ENCODE measurements at places on chromosomes 4 and X.

DNA sequence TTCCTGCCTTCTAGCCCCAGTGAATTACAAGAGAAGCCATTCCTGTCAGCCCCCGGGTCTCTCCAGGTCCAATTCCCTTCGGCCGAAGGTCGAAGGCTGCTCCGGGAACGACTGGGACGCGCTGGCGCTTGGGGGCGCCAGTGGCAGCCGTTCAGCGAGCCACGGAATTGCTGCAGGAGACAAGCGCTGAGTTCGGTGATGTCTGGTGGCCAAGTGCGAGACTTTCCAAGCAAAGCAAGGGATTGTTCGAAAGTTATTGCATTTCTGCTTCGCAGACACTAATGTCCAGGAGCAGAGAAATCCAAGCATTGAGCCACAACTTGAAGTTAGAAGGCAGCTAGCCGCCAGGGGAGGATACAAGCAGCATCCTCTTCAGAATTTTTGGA lies 1.1 kb upstream of the DKK2 start:
- no peak for DNase-seq

GRCh38 chrX:30589146-30589888 lies 11.8 kb upstream of the TASL start:
- DNase-seq, result no peak

DNA sequence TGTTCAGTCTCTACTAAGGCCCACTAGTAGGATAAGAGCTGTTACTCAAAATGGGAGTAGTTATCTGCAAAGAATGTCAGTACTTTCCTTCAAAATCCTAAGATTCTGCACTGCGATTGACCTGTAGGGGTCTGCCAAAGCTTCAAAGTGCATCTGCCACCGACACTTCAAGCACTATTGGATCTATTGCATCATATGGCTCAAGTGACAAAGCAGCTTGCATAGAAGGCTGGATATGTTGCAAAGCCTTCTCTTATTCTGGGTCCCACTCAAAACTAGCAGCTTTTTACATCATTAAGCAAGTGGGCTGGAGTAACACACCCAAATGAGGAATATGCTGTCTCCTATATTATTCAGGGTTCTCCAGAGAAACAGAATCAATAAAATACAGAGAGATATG lies 115.4 kb upstream of the EMCN start:
- no peak for DNase-seq

DNA sequence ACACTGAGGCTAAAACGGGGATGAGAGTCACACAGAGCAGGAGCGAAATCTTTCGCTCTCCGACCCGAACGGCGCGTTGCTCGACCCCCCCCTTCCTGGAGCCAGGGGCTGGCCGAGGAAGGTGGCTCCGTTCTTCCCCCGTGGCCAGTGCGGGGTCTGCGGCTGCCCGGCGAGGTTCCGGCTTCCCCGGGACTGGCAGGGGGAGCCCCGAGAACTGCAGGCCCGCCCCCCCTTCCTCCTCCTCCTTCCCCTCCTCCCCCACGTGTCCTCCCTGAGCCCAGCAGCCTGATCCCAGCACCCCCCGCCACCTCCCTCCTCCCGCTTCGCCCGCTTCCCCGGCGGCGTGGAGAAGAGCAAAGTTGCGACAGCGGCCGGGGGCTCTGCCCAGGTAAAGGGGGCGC lies 2.4 kb upstream of the BCORL1 start:
- DNase-seq, result no peak

GRCh38 chr4:76315267-76315918 lies 8.9 kb downstream of the STBD1 start:
- no peak for DNase-seq

- no peak for DNase-seq
These were observed 331.0 kb upstream of the CPXCR1 start for GRCh38 chrX:88416002-88416401.

GRCh38 chr4:6917461-6918271 lies 8.0 kb downstream of the TBC1D14 start:
- no peak for DNase-seq

GRCh38 chr4:145505995-145506394 lies 24.3 kb downstream of the SMAD1 start:
- DNase-seq, result no peak

GRCh38 chr4:40255393-40256281 lies 58.8 kb downstream of the RHOH start:
- no peak for DNase-seq

GRCh38 chrX:103520386-103520785 lies 1.1 kb upstream of the RAB40A start:
- no peak for DNase-seq

DNA sequence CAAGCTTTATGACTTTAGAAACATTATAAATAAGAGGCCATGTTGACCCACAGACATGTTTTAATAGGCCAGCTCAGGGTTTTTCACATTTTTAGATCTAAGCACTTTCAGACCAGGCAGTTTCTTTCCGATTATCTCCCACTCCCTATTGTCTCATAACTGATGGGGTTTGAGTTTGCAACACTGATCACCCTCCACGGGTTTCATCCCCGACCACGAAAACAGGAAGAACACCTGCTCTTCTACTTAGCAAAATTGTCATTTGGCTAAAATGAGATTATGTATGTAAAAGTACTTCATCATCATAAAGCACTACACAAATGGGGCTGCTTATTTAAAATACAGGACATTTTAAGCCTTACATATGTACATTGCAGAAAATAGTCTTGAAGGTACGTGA lies 407.9 kb downstream of the HNRNPD start:
- no peak for DNase-seq

GRCh38 chr4:167218022-167218608 lies 16.2 kb downstream of the SPOCK3 start:
- DNase-seq, result no peak

- no peak for DNase-seq
These were observed 11.3 kb upstream of the SETD7 start for GRCh38 chr4:139567159-139567870.

- no peak for DNase-seq
These were observed 140.1 kb upstream of the TTC29 start for GRCh38 chr4:147085781-147086180.

GRCh38 chr4:175330236-175330635 lies 412.1 kb downstream of the ADAM29 start:
- no peak for DNase-seq

- DNase-seq, result no peak
These were observed 61.2 kb downstream of the HMGB2 start for GRCh38 chr4:173272996-173273395.

DNA sequence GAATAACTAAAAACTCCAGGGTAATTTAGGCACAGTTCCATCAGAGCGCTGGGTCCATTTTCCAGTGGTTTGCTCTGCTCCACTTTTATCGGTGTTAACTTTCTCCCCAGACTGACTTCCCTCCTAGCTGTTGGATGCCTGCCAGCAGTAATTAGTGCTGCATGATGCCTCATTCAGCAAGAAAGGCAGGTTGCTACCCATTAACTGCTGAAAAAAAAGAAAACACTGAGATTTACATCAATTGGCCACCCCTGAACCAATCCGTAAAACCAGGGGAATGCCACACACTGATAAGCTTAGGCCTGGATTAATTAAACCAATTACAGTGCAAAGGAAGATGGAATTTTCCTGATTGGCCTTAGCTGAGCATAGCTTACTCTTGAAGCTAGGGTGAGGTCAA lies 182.4 kb upstream of the CXXC4 start:
- no peak for DNase-seq

DNA sequence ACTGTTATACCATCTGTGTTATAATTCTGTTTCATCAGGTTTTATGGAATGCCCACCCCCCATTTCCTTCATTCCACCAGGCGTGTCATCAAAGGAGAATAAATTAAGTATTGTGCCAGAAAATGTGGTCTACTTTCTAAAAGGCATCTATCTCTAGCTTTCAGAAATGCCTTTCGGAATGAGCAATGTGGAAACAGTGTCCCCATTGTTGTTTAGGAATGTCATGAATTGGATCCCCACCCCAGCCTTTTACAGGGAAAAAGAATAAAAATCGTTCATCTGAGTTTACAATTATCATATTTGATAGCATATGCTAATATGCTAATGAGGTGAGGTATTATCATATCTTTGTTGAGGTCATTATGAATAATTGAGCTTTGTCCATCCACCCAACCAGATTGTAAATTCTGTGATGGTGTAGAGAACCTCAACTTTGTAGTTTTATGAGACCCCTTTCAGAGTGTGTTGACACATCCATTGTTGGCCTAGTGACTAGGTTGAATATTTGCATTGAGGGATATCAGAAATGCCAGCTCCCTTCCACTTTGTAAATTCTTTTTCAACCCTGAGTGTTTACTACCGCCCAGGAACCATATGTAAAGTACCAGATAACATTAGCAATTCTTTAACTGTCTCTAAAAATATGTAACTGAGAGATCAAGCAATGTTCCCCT lies 56.2 kb upstream of the CCDC160 start:
- no peak for DNase-seq

- no peak for DNase-seq
These were observed 63.8 kb upstream of the HPRT1 start for GRCh38 chrX:134396174-134396573.
